ENCODE measurements at places on chromosomes 2 and 18. TPM values are rescaled to one million over a fixed set of nuclear protein-coding genes. Genes with fewer than 3 reads are reported as not detected.

- no peak overlapping the region for H3K4me3 ChIP-seq
- H3K36me3 ChIP-seq = no peaks in the 10 kb centered on the region
- no peaks in the 10 kb centered on the region for H3K4me1 ChIP-seq
- DNase-seq = no peak
Measured at GRCh38 chr18:33195795-33196194, 244.7 kb downstream of the CCDC178 start.

GRCh38 chr2:180675170-180675569 lies 305.2 kb upstream of the UBE2E3 start:
- H3K4me3 ChIP-seq = no peak overlapping the region
- H3K27ac ChIP-seq = no peak overlapping the region
- no peak for DNase-seq

- H3K27me3 ChIP-seq = no peaks in the 10 kb centered on the region
- peaks cover 4% of the 10 kb centered on the region for H3K4me1 ChIP-seq
- H3K36me3 ChIP-seq = peaks cover 2% of the 10 kb centered on the region
Measured at GRCh38 chr2:29055601-29056000, 18.7 kb downstream of the PCARE start.

- H3K27me3 ChIP-seq = peaks cover 35% of the 10 kb centered on the region
- H3K36me3 ChIP-seq = no peaks in the 10 kb centered on the region
- H3K4me3 ChIP-seq = no peak overlapping the region
- no peaks in the 10 kb centered on the region for H3K4me1 ChIP-seq
Measured at GRCh38 chr2:86308984-86309695, 28.3 kb downstream of the REEP1 start.

DNA sequence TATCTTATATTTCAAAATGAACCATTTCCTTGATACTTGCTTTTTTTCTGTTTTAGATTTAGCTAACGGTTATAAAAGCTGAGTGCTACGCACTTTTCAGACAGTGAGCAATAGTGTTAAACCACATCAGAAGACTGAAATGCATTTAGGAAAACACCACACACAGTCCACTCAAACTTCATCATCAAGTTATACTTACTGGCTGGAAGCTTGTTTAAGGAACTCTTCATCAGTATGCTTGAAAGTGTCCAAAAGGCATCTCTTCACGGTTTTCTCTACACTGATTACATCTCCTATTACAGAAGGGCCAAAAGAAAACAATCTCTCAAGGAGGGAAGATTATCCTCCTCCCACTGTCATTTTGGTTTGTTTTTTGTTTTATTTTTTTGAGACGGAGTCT lies 19.7 kb downstream of the ILKAP start:
- no peak for DNase-seq
- H3K4me1 ChIP-seq = peaks cover 8% of the 10 kb centered on the region
- no peak overlapping the region for H3K4me3 ChIP-seq
- no peaks in the 10 kb centered on the region for H3K27me3 ChIP-seq

DNA sequence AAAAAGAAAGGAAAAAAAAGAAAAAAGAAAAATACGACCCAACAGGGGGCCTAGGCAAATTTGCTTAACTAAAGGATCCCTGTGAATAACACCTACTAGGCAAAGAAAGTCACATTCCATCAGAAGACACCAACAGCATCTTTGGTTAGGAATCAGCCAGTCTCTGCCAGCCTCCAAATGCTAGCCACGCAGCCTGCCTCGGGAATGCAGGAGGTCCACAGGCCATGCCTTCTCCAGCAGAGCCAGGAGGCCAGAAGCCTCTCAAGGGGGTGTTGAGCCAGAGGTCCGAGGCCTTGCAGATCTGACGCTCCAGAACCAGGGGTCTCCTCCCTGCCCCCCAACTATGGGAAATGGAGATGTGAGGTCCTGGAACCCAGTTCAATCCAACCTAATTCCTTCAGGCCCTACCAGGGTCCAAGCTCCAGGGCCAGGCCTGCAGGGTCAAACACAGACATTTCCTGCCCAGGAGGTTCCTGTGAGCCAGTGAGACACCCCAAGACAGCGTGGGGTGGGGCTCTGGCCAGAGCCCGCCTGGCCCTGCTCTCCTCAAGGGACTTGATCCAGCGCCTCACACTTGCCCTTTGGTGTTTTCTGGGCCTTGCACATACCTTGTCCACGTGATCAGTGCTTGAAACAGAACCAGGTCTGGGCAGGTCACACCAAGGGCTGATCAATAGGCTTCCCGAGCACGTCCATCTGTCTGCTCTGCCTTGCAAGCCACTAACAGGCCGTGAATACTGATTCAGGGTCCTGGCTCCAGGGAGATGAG lies 289.6 kb upstream of the ID2 start:
- peaks cover 6% of the 10 kb centered on the region for H3K36me3 ChIP-seq
- no peak overlapping the region for H3K4me3 ChIP-seq
- H3K4me1 ChIP-seq = peaks cover 17% of the 10 kb centered on the region
- no peaks in the 10 kb centered on the region for H3K27me3 ChIP-seq
- DNase-seq = no peak
- H3K27ac ChIP-seq = no peak overlapping the region

DNA sequence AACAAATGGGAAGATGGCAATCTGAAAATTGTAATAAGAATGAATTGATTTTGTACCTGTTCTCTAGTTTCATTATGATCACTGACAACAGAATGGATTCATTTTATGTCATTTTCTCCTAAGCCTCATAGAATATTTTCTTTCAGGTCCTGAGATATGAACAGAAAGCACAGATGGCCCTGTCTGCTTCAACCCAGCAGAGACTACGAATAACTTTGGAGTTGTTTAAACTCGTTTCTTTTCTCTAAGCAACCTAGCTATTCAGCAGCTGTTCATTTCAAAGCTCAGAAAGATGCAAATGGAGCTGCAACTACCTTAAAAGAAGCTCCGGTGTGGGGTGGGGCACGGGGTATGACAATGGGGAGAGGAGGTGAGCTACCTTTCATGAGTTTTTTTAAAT lies 124.9 kb downstream of the ALK start:
- H3K4me1 ChIP-seq = no peaks in the 10 kb centered on the region
- no peak overlapping the region for H3K27ac ChIP-seq
- no peaks in the 10 kb centered on the region for H3K36me3 ChIP-seq
- no peak overlapping the region for H3K4me3 ChIP-seq
- peaks cover 20% of the 10 kb centered on the region for H3K27me3 ChIP-seq

The POTEJ gene
- total RNA-seq = not detected

The SPC25 gene
- 40.1 TPM for total RNA-seq

All from activated CD8-positive, alpha-beta memory T cell treated with anti-CD3 and anti-CD28 coated beads, Interleukin-2, amount 10 ng/mL, durations not matched to agents 7 days and 5 days (primary cell).